Hematopoietic multipotent progenitor cell treated with erythropoietin and hydrocortisone succinate and interleukin-3 and kit ligand, for 15 days (in vitro differentiated cells): ENCODE measurements at places on chromosomes 3 and 15.
A peak's percentile ranks its signal among the peaks of the same experiment; 100 is the strongest.

- DNase-seq = no peak
Observed at GRCh38 chr3:41002104-41002503, 197.2 kb upstream of the CTNNB1 start.

- no peak for DNase-seq
Observed at GRCh38 chr15:52481915-52482314, 46.8 kb downstream of the MYO5A start.

GRCh38 chr3:127665586-127665985 is 7.2 kb upstream of the ABTB1 start:
- DNase-seq = no peak

- no peak for DNase-seq
Observed at GRCh38 chr3:142272200-142272891, 47.0 kb upstream of the GK5 start.

DNA sequence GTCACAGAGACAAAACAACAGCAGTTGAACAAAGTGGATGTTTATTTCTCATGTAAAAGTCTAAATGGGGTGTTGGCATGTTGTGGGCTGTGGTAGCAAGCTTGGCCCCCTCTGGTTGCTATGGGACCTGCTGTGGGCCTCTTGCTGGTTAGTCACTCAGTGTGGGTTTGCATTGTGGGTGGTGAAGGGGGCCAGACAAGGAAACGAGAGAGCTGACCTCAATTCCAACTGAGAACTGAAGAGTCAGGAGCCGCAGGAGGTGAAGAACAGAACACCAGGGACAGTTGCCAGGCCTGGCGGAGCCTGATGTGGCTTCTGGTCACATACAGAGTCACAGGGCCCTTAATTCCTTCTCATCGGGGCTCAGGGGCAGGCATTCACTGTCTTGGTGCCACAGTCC is 1.9 kb upstream of the ADPGK start:
- DNase-seq = no peak

- no peak for DNase-seq
Observed at GRCh38 chr3:187568171-187568570, 102.0 kb downstream of the SST start.

DNA sequence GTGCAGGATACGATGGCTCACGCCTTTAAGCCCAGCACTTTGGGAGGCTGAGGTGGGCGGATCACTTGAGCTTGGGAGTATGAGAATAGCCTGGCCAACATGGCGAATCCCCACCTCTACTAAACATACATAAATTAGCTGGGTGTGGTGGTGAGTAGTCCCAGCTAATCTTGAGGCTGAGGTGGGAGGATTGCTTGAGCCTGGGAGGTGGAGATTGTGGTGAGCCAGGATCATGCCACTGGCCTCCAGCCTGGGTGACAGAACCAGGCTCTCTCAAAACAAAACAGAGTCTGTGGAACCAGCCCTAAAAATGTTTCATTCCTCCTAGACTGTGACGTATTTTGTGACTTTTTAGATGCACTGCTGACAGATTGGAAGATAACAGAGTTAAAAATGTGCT is 34.3 kb upstream of the RAD51 start:
- DNase-seq = no peak

DNA sequence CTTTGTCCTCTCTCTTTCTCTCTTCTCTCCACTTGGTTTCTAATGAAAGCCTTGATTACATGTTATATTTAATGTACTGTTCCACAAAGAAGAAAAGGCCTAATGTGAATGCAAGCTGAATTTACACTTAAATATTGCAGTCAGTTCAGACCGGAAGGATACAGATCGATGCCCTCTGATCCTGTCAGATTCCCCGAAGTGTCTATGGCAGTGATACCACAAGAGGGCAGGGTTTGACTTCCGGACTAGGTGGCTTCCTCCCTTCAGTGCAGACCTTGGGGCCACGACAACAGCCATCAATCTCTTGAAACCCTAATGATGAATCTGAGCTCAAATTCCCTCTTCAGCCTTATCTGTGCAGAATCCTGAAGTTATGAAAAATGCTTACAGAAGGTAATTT is 29.5 kb downstream of the AGTR1 start:
- no peak for DNase-seq

DNA sequence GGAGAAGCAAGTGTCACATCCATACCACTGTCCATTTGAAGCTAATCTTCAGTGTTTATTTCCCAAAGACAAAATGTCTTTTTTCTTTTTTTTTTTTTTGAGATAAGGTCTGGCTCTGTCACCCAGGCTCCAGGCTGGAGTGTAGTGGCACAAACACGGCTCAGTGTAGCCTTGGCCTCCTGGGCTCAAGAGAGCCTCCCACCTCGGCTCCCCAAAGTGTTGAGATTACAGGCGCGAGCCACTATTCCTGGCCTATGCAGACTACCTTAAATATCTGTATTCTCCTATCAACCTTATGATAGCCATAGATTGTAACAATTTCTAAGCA is 27.7 kb upstream of the VPS33B start:
- no peak for DNase-seq

- no peak for DNase-seq
Observed at GRCh38 chr15:58880320-58880719, 53.2 kb downstream of the SLTM start.

DNA sequence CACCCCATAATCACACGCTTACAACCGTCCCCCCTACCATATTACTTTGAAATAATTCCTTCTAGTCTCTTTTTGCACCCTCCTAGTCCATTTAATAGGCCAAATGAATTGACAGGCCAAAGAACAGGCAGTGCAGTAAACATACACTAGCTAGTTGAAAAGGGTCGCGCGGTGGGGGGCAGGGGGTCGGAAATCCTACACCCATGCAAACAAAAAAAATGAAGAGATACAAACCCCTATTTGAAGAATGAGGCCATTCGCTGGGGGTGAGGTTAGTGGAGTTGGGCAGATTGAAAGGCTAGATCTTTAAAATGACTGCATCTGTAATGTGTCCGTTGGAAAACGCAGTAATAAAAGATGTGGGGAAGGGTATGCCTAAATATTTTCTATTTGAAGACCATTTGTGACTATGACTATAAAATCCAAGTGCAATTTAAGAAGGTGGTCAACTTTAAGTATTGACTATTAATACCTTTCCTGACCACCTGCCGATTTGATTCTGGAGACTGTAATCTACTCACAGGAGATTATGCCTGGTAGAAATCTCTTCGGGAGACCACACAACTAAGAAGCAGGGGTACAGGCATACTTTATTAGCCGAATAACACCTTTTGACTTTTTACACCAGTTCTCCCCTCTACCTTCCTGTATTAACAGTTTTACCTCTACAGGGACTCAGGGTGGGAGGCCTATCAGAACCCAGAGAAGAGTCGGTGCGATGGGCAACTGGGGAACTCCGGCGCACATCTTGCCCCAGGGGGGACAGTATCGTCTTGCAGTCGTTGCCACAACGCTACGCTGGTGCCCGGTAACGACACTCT is 762 bp upstream of the ARL6 start:
- no peak for DNase-seq

GRCh38 chr3:147413686-147414389 is 4.7 kb downstream of the ZIC1 start:
- DNase-seq = no peak

- no peak for DNase-seq
Observed at GRCh38 chr15:70438776-70439175, 324.6 kb downstream of the UACA start.

DNA sequence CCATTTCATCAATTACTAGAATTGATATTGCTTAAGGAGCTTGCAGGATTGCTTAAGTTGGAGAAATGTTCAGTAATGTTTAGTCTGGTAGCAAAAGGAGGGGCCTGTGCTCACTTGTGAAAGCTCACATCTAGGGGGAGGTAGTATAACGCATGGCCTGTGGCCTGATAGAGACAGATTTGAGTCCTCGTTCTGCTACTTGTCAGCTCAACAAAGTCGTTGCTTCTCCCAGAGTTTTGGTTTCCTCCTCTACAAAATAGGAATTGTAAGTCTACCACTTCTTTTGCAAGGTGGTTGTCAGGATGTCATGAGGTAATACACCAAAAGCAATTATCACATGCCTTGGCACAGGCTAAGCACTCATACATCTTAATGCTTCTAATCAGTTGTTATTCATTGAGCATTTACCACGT is 1.3 kb downstream of the ST3GAL6 start:
- no peak for DNase-seq

- no peak for DNase-seq
Observed at GRCh38 chr3:98759629-98760028, 3.5 kb upstream of the ST3GAL6 start.

DNA sequence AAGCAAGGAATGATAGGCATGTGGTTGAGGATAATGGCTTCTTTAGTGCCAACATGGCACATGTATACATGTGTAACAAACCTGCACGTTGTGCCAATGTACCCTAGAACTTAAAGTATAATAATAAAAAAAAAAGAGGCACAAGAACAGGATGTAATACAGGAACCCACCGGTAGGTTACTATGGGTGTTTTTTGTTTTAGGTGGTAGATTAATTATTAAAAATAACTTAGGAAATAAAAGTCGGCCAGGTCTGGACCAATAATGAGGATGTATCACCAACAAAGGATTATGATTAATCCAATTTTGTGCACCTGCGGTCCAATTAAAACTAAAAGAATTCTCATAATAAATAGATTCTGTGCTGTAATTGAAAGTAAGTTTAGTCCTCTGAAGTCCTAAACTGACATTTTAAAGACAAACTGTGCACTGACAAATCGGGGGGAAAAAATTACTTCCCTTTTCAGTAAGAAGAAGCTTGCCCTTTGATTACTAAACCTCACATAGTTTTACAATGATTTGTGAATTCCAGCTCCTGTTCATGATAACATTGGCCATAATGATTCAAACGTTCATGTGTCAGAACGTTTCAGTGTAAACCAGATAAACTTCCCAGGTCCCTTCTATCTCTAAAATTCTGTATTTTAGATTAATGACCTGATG is 62.2 kb downstream of the CASR start:
- DNase-seq = no peak

DNA sequence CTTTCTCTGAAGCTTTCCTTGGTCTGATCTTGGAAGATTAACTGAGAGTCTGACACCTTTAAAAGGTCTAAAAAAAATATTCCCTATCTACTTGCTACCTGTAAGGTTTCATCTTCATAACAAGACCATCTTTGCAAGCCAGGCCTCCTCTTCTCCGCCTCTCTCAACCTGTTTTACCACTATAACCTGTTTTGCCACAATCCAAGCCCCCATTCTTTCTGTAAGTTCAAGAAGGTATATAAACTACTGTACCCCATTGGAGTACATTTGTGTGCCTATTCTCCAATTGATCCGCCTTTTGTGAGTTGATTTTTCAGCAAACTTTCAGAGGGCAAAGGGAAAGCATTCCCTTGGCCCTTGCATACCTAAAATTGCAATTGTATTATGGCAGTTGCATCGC is 319.3 kb upstream of the NECTIN3 start:
- no peak for DNase-seq

- DNase-seq = no peak
Observed at GRCh38 chr3:189586941-189587663, 44.1 kb upstream of the TP63 start.

GRCh38 chr15:90004671-90005070 is 3.5 kb downstream of the ZNF710 start:
- no peak for DNase-seq

GRCh38 chr3:34920806-34921205 is 718.5 kb upstream of the ARPP21 start:
- no peak for DNase-seq

DNA sequence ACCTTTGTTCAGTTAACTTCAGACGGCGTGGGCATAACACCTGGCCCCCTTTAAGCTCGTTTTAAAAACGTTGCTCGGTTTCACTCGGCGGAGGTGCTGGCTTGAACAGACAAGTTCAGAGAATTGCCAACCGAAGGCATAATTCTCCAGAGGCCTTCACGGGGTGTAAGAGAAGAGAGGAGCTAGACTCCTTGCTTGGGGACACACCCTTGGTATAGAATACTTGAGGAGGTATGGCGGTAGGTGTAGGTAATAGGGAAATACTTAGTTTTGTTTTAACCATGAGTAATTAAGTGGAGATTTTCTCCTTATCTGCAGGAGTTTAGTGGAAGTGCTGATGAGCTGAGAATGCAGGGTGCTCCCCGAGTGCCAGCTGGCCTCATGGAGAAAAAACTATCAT is 921 bp downstream of the FBXL2 start:
- DNase-seq = no peak

- DNase-seq = no peak
Observed at GRCh38 chr3:54094926-54095325, 27.4 kb upstream of the CACNA2D3 start.

DNA sequence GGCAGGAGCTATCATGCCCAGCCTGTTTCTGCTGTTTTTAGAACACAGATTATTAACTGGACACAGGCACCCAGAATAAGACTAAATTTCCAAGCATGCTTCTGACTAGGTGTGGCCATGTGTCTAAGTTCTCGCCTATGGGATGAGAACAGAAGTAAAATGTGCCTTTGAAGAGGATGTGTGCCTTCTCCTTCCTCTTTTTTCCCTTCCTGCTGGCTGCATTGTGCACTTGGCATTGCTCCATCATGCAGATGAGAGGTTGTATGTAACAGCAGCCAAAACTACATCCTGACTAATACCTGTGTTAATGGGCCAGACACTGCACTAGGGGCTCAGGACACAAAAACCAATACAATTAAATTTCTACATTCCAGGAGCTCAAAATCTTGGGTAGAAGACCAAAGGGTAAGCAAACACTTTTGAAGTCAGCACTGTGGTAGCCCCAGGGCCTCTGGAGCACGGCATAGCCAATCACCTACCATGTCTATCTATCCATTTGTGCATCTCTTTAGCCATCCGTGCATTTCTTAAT is 40.9 kb upstream of the RNU6-1 start:
- DNase-seq = no peak

DNA sequence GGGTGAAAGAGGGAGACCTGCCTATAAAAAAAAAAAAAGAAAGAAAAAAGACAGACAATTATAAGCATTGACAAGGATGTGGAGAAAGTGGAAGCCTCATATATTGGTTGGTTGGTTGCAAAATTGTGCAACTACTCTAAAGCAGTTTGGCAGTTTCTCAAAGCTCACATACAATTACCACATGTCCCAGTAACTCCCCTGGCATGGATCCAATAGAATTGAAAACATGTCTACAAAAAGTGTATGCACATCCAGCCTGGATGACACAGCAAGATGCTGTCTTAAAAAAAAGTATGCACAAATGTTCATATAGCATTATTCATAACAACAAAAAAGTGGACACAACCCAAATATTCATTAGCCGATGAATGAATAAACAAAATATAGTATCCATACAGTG is 19.5 kb downstream of the SETMAR start:
- peak; percentile 73 for DNase-seq
